Esophagus muscularis mucosa (tissue), 4 donors: ENCODE measurements at places on chromosomes 6 and 20. TPM values are rescaled to one million over a fixed set of nuclear protein-coding genes. Genes with fewer than 3 reads are reported as not detected.

GRCh38 chr6:170043150-170043819 lies 247.6 kb downstream of the DLL1 start:
- DNase-seq = no peak

Gene FRS3
- total RNA-seq = 9.9 TPM

DNA sequence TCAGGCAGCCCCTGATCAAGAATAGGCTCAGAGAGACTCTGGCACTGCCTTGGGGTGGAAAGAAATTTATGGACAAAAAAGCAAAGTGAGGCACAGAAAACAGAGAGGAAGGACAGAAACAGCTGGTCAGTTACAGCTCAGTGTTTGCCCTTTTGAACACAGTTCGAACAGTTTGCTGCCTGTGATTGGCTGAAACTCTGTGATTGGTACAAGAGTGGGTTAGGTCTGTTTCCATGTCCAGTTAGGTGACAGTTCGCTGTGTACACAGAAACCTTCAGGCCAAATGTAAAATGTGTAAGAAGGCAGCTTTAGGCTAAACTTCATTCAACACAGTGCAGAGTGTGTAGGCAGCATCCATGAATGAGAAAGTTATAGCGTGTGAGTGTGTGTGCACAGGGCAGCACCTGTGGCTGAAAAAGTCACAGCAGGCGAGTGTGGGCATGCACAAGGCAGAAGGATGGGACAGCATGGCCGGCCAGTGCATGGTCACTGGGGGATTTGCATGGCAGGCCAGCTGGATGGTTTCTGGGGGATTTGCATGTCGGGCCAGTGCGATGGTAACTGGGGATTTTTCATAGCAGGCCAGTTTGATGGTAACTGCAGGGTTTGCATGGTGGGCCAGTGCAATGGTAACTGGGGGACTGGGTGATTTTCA lies 75.4 kb upstream of the FRMD1 start:
- DNase-seq = peak; percentile 55

DNA sequence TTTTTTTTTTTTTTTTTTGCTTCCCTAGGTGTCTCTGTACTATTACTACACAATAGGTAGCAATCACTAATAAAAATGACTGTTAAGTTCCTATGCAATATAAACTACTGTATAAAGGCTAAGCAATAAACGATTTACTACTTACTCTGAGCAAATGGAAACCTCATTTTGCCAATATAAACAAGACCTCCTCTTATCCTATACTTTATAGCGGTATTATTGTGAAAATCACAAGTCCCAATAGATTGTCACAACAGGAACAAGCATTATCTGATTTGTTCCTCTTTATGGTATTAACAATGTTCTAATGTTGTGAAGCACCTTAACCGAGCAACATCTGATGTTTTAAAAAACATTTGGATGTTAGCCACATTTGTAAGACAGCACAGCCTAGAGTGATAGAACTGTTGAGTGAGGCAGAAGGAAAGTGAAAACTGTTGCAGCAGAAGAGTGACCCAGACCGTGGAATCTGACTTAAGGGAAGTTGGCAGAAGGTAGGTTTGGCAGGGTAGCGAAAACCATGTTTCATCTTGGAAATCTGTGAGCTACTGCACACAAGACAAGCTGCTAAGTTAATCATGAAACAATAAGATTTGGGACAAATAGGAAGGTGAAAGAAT lies 94.2 kb downstream of the MYLK4 start:
- peak; percentile 45 for DNase-seq

DNA sequence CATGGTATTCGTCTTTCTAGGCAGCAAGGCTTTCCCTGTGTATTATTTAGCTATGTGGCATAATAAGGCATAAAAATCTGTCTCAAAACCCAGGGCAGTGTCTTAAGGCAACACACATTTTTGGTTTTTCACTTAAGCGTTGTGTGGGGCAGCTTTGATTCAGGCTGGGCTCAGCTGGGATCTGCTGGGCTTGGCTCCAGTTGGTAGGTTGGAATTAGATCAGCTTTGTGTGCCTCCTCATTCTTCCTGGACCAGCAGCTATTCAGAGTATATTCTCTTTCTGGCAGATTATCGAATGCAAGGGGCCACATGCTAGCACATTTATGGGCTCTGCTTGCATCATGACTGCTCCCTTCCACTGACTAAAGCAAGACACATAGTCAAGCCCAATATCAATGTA lies 487.9 kb downstream of the RFPL4B start:
- no peak for DNase-seq

Gene GHRH
- not detected for total RNA-seq
